ENCODE measurements at places on chromosomes 5 and 9. TPM values are rescaled to one million over a fixed set of nuclear protein-coding genes. Genes with fewer than 3 reads are reported as not detected.
A peak's percentile ranks its signal among the peaks of the same experiment; 100 is the strongest.

DNA sequence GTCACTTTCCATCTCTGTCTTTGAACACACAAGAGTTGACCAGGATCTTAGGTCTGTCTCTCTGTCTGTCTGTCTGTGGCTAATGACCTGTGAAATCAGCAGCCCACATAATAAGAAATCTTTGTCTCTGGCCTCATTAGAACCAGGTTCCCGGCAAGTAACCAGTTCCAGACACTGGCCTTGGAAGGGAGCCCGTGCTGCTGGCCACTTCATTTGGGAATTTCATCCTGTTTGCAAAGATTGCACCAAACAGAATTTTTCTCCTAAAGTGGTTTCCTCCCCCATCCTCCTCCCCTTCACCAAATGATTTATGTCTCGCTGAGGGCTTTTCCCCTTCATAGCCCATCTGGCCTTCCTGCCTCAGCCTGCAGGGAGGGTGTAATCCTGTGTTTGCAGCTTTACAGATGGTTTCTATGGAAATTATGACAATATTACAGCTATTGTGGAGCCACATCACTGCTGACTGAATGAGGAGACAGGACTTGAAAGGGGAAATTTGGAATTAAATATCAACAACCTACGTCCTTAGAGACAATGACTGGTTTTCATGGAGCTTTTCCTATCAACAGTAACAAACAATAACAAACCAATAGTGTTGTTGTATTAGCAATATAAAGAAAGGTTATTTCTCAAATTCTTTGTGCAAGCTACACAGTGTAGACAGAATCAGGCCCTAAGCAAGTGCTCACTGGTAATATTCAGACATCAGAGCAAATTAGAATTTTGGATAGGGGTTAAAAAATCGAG lies 25.7 kb downstream of the DPYSL3 start:
- H3K4me3 ChIP-seq: no peak overlapping the region
- peaks cover 11% of the 10 kb centered on the region for H3K4me1 ChIP-seq
- no peaks in the 10 kb centered on the region for H3K36me3 ChIP-seq

DNA sequence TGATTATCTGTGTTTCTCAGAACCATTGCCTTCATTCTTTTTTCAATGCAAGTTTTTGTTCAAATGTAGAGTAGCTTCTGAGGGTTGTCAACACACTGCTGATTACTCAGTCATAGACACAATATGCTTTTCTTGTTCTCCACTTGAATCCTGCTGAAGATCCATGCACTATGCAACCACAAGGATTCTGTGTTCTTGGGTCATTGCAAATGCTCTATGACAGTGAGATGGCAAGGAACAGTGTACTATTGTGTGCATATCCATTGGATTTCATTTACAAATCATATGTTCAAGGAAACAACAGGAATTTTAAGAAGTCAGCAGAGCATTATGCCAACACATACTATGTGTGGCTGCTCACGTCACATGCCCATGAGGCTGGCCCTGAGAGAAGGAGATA lies 1590.2 kb downstream of the EFNA5 start:
- no peak overlapping the region for H3K4me3 ChIP-seq
- H3K27me3 ChIP-seq: no peaks in the 10 kb centered on the region
- no peaks in the 10 kb centered on the region for H3K4me1 ChIP-seq
- H3K27ac ChIP-seq: peak overlapping the region; percentile 23
- DNase-seq: peak; percentile 30

GRCh38 chr5:111935835-111936234 lies 178.8 kb upstream of the NREP start:
- no peaks in the 10 kb centered on the region for H3K4me1 ChIP-seq
- H3K27ac ChIP-seq: no peak overlapping the region
- H3K36me3 ChIP-seq: no peaks in the 10 kb centered on the region

DNA sequence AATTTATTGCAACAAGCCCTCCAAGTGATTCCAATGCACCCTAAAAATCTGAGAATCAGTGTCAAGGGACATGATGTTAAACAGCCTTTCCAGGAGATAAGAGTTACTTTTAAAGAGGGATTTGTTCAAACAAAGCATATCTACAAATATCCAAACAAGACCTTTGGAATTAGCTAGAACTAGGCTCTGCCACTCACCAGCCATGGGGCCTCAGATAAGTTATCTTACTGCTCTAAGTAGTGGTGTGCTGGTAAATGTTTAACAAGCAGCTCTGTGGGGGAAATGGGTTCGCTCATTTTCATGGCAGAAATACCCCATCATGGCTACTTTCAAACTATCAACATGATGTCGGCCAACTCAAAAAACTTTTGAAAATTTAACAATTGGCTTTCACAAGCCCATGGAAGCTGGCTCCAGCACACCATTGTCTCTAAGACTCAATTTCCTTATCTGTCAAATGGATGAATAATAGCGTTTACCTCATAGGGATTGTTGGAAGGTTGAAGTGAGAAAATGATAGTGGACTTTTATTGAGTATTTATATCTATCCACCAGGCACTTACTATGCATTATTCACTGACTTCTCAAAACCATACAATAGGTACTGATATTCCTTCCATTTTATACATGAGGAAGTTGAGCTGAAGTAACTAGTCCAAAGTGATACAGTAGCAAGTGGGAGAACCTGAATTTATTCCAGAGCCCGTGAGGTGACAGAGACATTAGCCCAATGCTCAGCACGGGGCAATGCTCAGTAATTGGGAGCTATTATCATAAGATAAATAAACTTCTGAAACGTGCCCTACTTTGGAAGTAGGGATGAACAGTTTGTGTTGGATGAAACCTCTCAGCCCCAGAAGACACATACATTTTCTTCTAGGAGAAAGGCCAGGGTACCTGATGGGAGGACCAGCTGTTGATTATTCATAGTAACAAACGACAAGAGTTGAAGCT lies 43.2 kb downstream of the SH3RF2 start:
- H3K27me3 ChIP-seq: no peaks in the 10 kb centered on the region
- H3K27ac ChIP-seq: no peak overlapping the region
- DNase-seq: no peak
- H3K36me3 ChIP-seq: no peaks in the 10 kb centered on the region
- H3K4me1 ChIP-seq: no peaks in the 10 kb centered on the region
- no peak overlapping the region for H3K4me3 ChIP-seq

GRCh38 chr9:68851657-68852056 lies 146.6 kb downstream of the PIP5K1B start:
- H3K27me3 ChIP-seq: no peaks in the 10 kb centered on the region
- H3K4me1 ChIP-seq: no peaks in the 10 kb centered on the region
- H3K36me3 ChIP-seq: no peaks in the 10 kb centered on the region

DNA sequence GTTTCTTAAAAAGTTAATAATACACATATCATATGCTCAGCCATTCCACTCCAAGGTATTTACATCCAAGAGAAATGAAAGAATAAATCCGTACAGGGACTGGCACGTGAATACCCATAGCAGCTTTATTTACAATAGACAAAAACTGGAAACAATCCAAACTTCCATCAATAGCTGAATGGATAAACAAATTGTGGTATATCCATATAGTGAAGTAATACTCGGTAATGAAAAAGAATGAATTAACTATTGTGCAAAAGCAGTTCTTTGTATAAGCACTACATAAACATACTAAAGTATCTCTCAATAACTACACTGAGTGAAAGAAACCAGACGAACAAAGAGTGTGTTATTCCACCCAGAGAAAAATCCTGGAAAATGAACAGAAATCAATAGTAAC lies 17.6 kb downstream of the COL23A1 start:
- no peaks in the 10 kb centered on the region for H3K4me1 ChIP-seq
- no peak overlapping the region for H3K4me3 ChIP-seq
- no peak overlapping the region for H3K27ac ChIP-seq
- no peak for DNase-seq
- H3K36me3 ChIP-seq: no peaks in the 10 kb centered on the region

DNA sequence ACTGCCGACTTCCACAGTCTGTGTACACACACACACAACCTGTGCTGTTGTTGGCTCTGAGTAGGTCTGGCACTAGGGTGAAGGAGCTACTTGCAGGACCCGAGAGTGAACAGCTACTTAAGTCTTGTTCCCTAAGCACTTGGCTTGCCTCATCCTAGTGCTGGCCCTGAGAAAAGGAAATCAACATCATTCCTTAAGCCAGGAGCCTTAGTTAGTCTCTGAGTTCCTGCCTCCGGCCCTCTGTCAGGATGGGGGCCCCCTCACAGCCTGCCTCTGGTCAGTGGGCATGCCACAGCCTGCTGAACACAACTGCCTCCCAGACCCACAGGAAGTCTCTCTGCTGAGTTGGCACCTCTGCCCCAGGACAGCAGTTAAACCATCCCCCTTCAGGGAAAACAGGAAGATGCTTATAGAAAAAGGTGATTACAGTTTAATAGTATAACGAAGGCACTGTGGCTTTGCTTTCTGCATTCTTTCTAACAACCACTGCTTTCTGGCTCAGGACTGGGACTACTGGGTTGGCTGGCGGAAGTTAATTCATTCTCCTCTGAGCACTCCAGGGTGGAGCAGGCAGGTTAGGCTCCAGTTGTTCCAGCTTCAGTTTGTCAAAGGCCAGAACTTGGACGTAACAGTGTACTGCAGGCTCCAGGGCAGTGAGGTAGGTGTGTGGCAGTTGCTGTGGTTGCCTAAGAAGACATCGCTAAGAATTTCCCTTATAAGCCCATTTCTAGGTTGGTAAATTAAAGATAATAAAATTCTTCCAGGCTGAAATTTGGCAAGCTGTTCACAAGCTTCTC lies 2.8 kb downstream of the MAMDC2 start:
- H3K4me1 ChIP-seq: no peaks in the 10 kb centered on the region
- H3K27ac ChIP-seq: peak overlapping the region; percentile 72
- no peak for DNase-seq
- H3K27me3 ChIP-seq: no peaks in the 10 kb centered on the region
- peak overlapping the region; percentile 3 for H3K4me3 ChIP-seq

GRCh38 chr9:96350866-96351265 lies 32.6 kb downstream of the SLC35D2 start:
- no peaks in the 10 kb centered on the region for H3K27me3 ChIP-seq
- no peak overlapping the region for H3K27ac ChIP-seq
- DNase-seq: no peak
- no peaks in the 10 kb centered on the region for H3K4me1 ChIP-seq
- H3K4me3 ChIP-seq: no peak overlapping the region

- H3K27me3 ChIP-seq: no peaks in the 10 kb centered on the region
- H3K4me1 ChIP-seq: peaks cover 40% of the 10 kb centered on the region
- DNase-seq: no peak
Observed at GRCh38 chr5:50595199-50595598, 71.2 kb upstream of the PARP8 start.

DNA sequence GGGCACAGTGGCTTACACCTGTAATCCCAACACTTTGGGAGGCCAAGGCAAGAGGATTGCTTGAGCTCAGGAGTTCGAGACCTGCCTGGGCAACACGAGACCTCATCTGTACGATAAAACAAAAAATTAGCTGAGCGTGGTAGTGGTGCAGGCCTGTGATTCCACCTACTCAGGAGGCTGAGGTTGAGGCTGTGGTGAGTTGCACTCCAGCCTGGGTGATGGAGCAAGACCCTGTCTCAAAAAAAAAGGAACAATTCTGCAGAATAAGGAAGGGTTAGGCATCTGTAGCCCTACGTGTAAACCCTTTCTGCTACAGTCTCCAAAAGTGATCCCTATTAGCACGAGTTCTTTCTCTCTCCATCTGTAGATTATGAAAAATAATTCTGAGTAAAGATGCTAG lies 19.9 kb downstream of the CDC26 start:
- H3K27ac ChIP-seq: no peak overlapping the region
- peaks cover 51% of the 10 kb centered on the region for H3K36me3 ChIP-seq
- DNase-seq: no peak

DNA sequence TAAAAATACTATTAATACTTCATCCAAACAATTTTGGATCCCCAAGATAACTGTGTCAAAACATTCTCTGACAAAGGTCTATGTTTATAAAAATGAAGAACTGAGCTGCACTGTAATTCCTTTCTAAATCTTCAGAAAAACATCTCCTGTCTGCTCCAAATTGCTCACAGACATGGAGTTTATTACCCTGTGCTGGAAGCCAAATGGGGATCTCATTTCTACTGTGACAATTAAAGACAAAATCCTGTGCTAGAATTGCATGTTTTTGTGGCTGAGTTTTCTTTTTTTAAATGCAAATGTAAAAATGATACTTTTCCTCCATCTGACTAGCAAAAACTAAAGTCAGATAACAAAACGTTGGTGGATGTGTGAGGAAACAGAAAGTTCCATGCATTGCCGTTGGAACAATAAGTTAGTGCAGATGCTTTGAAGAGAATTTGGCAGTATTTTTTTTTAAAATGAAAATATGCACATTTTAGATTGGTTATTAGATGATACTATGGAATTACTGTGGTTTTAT lies 93.5 kb downstream of the GNA14 start:
- no peaks in the 10 kb centered on the region for H3K27me3 ChIP-seq
- H3K4me3 ChIP-seq: no peak overlapping the region
- DNase-seq: no peak
- H3K4me1 ChIP-seq: no peaks in the 10 kb centered on the region

- H3K27ac ChIP-seq: no peak overlapping the region
- no peak for DNase-seq
- H3K27me3 ChIP-seq: no peaks in the 10 kb centered on the region
- H3K4me3 ChIP-seq: no peak overlapping the region
- no peaks in the 10 kb centered on the region for H3K4me1 ChIP-seq
Observed at GRCh38 chr5:128328446-128328845, 209.6 kb downstream of the FBN2 start.

GRCh38 chr9:122814545-122814944 lies 13.8 kb downstream of the PDCL start:
- H3K36me3 ChIP-seq: no peaks in the 10 kb centered on the region
- peaks cover 43% of the 10 kb centered on the region for H3K4me1 ChIP-seq
- no peak overlapping the region for H3K4me3 ChIP-seq
- no peak for DNase-seq
- H3K27ac ChIP-seq: no peak overlapping the region

- H3K27me3 ChIP-seq: no peaks in the 10 kb centered on the region
- DNase-seq: no peak
- no peaks in the 10 kb centered on the region for H3K36me3 ChIP-seq
- no peak overlapping the region for H3K4me3 ChIP-seq
- H3K27ac ChIP-seq: no peak overlapping the region
Observed at GRCh38 chr5:122585371-122585770, 189.5 kb upstream of the SNX2 start.

- DNase-seq: no peak
- H3K36me3 ChIP-seq: no peaks in the 10 kb centered on the region
- H3K4me1 ChIP-seq: no peaks in the 10 kb centered on the region
Observed at GRCh38 chr5:167769846-167770413, 521.5 kb upstream of the WWC1 start.

GRCh38 chr5:179118756-179119414 lies 58.7 kb downstream of the ZNF354C start:
- no peaks in the 10 kb centered on the region for H3K27me3 ChIP-seq
- no peak overlapping the region for H3K27ac ChIP-seq
- H3K36me3 ChIP-seq: no peaks in the 10 kb centered on the region
- H3K4me3 ChIP-seq: no peak overlapping the region
- H3K4me1 ChIP-seq: no peaks in the 10 kb centered on the region
- DNase-seq: peak; percentile 41

The SH3GL2 gene
- not detected for total RNA-seq

The PTGES gene
- total RNA-seq: 3.2 TPM

The ELAVL2 gene
- not detected for total RNA-seq

The ZNF608 gene
- 14.4 TPM for total RNA-seq

The SWI5 gene
- total RNA-seq: 19.1 TPM

The ITK gene
- 34.1 TPM for total RNA-seq

The IL13 gene
- total RNA-seq: not detected

The ANP32B gene
- total RNA-seq: 39.1 TPM

Measured in spleen (tissue), 13 donors.